Activated CD4-positive, alpha-beta T cell treated with anti-CD3 and anti-CD28 coated beads for 48 hours (primary cell): ENCODE measurements at places on chromosomes 5 and 9.

DNA sequence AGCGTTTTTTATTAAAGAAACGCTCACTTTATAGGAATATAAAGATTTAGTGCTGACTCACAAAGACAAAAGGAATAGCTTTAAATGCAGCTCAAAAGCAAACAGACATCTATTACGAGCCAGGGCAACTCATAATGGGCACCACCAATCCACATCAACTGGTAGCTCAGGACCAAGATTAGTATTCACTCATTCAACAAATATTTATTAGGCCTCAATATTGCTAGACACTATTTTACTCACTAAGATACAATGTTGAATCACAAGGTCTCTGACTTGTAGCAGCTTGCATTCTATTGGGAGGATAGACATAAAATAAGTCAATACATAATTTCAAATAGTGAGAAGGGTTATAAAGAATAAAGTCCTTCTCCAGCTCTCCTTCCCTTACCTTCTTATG is 8.0 kb upstream of the MAN2A1 start:
- DNase-seq, result no peak

GRCh38 chr5:149221326-149221725 is 50.3 kb upstream of the AFAP1L1 start:
- DNase-seq, result no peak

DNA sequence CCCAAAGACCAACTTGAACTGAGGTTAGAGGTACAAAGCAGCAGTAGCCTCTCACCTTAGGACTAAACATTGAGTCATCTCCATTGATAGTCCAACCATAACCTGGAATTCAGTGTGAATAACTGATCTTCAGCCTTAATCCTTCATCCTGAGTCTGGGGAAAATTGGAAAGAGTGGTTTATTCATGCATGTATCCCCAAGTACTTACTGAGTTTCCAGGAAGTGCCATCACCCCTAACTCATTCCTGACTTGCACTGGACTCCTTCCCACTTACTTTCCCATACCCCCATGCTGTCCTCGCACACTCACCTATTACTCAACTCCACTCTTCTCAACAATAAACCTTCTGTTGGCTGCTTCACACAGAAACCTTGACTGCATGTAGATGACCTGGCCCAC is 161.4 kb upstream of the ZNF462 start:
- DNase-seq, result no peak

- DNase-seq, result no peak
Measured at GRCh38 chr5:150541895-150542294, 34.0 kb downstream of the NDST1 start.

GRCh38 chr9:125663127-125663526 is 43.9 kb downstream of the MAPKAP1 start:
- DNase-seq, result no peak

DNA sequence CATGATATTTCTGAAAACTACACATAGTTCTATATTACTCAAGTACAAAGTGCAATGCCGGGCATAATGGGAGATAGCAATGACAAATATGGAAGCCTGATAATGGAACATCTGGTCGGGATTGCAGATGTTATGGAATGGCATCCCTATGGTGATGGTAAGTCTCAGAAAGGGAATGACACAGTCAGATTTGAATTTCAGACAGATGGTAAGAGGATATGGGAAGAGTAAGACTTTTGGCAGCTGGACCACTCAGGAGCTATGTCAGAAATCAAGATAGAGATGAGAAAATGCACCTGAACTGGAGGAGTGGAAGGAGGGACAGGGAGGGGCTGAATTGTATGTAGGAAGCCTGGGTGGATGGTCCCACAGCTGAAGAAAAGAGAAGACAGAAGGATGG is 200.0 kb downstream of the DTWD2 start:
- DNase-seq, result no peak

- no peak for DNase-seq
Measured at GRCh38 chr5:67996596-67996995, 219.0 kb upstream of the PIK3R1 start.

DNA sequence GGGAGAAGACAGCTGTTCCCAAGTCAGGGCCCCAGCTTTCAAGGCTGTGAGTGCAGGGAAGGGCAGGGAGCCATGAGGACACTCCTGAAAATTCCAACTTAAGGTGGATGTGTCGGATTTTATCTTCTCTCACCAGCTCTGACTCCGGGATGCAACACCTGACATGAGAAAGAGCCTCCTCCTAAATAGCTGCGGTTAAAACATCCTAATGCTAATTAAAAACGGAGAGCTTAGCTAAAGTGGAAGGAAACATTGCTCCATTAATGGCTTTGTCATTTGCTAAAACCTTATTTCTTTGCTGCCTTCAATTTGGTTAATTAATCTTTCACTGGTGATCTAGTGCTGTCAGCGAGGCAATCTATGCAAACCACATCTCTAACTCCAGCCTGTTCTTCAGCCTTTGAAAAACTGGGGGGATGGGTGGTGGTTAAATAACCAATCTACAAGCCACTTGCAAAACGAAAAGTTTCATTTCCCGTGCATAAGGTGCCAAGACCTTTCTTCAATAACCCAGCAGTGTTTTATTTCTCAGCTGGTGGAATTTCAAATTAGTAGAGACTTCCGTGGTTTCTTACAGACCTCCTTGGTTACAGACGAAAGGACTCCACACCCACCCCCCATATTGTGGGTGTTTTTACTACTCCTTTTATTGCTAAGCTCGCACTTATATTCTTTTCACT is 379.6 kb downstream of the MLLT3 start:
- DNase-seq, result peak; percentile 33

GRCh38 chr5:39360471-39361111 is 3.7 kb downstream of the C9 start:
- DNase-seq, result no peak

GRCh38 chr5:69517763-69518212 is 25.2 kb downstream of the OCLN start:
- DNase-seq, result no peak

- no peak for DNase-seq
Measured at GRCh38 chr5:158714049-158714643, 385.6 kb downstream of the EBF1 start.

- DNase-seq, result no peak
Measured at GRCh38 chr5:172741206-172741582, 29.8 kb downstream of the DUSP1 start.

GRCh38 chr9:70257991-70258691 is 637 bp upstream of the SMC5 start:
- DNase-seq, result peak; percentile 49

DNA sequence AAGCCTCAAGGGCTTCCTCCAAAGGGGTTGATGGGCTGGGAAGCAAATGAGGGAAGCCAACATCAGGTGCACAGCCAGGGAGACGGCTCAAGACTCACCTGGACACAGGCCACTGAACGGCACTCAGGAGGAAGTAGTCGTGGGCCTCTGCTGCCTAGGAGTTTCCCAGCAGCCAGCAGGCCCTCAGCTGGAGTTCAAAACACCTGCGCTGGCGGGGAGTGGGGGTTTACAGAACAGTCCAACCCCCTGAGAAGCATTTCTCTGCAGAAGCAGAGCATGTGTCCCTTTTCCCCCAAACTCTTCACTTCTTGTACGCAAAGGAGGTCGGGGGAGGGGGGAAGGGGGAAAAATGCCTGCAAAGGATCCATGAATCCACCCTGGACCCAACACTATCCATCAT is 2.3 kb downstream of the WHRN start:
- DNase-seq, result no peak

DNA sequence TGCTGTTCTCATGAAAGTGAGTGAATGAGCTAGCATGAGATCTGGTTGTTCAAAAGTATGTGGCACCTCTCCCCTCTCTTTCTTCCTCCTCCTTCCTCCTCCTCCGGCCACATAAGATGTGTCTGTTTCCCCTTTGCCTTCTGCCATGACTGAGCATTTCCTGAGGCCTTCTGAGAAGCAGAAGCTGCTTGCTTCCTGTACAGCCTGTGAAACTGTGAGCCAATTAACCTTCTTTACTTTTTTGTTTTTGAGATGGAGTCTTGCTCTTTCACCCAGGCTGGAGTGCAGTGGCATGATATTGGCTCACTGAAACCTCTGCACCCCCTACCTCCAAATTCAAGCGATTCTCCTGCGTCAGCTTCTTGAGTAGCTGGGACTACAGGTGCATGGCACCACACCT is 6.1 kb downstream of the S100Z start:
- peak; percentile 31 for DNase-seq

GRCh38 chr9:132183134-132183533 is 21.3 kb downstream of the NTNG2 start:
- no peak for DNase-seq

- no peak for DNase-seq
Measured at GRCh38 chr9:91465420-91465819, 41.8 kb upstream of the NFIL3 start.

DNA sequence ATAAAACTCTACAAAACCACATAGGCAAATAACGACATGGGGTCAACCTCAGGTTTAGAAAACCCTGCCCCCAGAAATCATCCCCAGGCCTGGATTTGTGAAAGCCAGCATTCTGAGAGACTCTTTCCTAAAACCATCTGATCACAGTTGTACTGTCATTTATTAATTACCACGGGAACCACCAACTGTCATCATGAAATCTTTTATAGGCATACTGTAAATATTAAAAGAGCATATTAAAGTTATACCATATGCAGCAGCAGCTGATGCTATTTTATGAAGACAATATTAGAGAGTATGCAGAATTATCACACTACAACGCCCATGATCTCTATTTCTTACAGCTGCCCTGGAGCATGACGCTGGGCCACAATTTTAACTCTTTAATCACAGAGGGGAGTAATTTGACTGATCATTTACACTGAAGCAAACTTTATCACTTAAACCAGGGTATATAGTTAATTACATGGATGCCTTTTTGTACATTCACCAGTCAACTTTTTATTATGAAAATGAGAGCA is 9.0 kb upstream of the ZDHHC21 start:
- no peak for DNase-seq

DNA sequence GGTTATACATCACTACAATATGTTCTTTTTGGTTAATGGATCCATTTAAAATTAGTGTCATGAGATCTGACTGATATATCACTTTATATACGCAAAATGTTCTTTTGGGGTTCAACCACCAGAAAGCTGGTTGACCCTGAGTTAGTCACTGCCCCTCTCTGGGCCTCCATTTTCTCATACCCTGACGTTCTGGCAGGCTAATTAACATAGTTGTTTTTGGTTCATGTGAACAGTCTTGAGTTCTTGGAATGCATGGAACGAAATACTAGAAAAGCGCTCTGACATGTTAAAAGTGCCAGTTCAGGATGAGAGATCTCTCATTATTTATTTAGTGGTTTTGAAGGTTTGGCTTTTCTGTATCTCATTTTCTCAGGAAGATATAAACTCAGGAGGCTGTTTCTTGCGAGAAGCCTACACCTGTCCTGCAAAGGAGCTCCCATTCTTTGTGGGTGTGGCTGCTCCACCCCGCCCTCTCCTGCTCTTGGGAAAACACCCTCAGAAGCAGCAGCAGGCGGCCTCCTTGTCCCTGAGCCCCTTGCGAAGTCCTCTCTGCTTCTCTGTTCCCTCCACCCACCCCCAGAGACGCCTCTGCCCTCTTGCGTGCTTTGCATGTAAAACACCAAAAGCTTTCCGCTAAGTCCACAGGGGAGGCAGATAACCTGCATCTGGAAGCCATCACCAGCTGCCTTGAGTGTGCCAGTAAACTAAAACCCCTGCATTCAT is 302.4 kb upstream of the PANK3 start:
- no peak for DNase-seq

- DNase-seq, result no peak
Measured at GRCh38 chr5:135429301-135430134, 17.6 kb downstream of the DCANP1 start.

DNA sequence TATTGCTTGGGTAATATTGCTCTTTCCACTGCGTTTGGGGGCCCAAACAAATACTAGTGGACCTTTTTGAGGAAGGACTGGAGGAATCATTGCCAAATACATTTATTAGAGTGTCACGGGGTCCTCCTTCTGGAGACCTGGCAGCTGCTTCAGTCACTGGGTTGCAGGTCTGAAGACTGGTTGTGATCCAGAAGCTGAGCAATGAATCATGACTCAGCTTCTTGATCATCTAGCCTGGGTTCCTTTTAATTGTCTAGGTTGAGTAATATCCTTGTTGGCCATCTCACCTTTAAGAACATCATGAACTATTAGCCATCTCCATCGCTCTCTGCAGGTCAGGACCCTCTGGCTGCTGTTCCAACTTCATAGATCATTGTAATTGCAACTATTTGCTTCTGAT is 15.4 kb upstream of the UBAP1 start:
- DNase-seq, result no peak

DNA sequence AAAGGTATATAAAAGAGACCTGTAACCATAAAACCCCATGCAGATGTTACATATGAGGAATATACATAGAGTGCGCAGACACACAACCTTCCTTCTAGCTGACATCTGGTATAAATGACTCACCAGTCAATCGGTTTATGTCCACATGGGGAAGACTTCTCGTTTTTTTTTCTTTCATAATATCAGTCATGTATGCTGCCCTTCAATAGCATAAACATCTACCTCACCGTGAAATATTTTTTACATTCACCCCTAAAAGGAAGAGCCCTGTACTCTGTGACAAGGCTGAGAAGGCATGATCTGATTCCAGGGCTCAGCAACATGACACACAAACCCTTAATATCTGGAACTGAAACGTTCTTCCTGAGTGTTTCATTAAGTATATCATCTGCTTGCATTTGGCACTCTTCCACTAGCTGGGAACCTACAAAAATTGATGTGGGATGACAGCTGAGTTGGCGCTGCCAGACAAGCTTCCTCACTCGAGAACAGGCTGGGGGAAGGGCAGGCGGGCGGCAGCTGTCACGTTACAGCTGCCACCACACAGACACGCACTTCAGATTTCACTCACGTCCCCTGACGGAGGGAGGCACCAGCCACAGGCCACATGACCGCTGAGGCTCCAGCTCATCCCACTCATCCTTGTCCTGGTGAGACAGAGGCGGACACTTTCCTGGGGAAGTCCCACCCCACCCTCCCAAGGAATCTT is 74.2 kb downstream of the SHB start:
- DNase-seq, result peak; percentile 71

GRCh38 chr5:125033602-125034001 is 287.2 kb upstream of the ZNF608 start:
- DNase-seq, result no peak

- no peak for DNase-seq
Measured at GRCh38 chr5:180704362-180704761, 35.5 kb downstream of the OR2Y1 start.

GRCh38 chr9:19247420-19247819 is 16.9 kb downstream of the DENND4C start:
- no peak for DNase-seq

GRCh38 chr9:89945133-89945532 is 340.3 kb downstream of the GADD45G start:
- no peak for DNase-seq

DNA sequence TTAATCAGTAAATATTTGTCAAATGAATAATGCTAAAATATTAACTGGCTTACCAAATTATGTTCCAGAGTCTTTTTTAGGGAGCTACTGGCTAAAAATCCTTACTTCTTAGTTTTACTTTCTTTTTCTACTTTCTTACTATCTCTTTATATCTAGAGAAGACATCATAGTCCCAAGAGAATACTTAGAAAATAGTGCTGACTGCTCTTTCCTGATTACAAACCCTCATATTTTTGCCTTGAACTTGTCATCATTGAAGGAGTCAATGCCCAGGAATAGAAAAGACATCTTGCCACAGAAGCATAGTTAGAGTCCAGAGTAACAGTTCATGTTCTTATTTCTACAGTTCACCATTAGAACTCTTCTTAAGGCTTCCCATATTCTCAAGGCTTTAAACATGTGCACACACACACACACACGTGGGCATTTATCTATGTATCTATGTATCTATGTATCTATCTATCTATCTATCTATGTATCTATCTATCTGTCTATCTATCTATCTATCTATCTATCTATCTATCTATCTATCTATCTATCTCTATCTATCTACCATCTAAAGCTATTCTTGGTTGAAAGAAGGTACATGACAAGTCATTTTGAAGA is 654.3 kb downstream of the ANXA1 start:
- no peak for DNase-seq
